GM20000 (cell line): ENCODE measurements at places on chromosomes 4 and X.

DNA sequence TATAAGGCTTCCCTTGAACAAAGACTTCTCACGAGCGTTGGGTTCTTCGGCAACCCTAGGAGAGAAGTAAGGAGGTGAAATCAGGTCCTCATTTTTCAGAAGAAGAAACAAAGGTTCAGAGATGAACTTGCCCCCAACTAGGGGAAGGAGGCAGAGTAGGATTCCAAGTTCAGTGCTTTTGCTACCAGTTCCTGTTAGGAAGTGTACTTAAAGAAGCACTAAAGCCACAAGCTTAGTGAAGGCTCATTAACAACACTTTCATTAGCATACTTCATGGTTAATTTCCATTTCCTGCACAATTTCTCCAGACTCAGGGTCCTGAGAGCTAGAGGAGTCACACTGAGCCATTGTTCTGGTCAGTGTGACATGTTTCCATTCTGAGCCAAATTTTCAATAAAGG is 52.1 kb downstream of the VSIG4 start:
- DNase-seq: no peak

DNA sequence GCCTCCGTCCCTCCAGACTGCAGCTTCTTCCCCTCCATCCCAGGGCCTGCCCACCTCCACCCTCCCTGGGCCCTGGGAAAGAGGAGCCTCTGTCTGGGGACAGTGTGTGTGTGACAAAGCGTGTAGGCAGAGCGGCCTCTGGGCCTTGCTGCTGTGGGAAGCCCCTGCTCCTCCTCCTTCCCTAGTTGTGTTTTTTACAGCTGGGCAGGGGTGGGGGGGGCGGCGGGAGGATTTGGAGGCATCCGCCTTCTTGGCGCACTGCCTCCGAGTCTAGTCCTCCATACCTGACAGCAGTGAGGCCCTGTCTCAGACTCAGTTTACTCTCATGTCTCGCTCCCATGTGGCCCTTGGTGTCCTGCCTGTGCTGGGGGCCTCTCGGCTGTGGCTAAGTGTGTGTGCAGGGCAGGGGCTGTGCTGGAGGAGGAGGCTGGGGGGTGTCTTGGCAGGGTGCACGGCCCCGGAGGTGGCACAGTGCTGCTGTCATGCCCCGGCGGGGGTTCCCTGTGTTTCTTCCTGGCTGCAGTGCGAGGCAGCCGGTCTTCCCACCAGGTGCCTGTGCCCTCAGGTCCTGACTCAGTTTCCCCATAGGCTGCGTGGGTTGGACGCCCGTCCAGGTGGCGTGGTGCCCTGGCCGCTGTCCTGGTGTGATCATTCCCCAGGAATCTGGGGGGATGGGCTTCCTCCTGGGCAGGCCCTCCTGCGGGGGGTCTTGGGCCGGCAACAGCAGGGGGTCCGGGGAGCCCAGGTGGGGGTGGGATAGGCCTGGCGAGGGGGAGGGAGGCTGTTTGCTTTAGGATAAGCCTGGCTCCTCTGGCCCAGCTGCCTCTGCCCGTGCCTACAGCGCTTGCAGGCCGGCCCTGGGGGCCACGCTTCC is 7.0 kb downstream of the FGFRL1 start:
- DNase-seq: no peak

GRCh38 chrX:54891573-54891972 is 29.1 kb upstream of the TRO start:
- DNase-seq: peak; percentile 23

DNA sequence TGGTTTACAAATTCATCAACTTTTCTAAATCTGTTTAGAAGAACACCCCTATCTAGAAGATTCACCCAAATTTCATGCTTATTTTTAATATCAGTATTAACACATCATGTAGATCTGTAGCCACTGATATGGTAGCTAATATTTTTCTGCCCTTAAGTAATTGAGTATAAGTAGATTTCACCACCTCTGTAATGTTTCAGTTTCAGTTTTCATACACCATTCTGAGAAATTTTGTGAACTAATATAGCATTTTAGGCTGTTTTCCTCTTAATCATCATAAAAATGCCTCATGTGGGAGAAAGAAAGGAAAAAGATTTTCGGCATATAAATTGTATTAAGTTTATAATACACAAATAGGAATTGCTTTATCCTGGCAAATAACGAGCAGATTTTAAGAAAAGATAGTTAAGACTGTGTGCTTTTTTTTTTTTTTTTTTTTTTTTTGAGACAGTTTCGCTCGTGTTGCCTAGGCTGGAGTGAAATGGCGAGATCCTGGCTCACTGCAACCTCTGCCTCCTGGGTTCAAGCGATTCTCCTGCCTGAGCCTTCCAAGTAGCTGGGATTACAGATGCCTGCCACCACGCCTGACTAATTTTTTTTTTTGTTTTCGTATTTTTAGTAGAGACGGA is 21.4 kb upstream of the RBPJ start:
- peak; percentile 48 for DNase-seq

- no peak for DNase-seq
Observed at GRCh38 chr4:54709400-54709799, 51.6 kb downstream of the KIT start.

DNA sequence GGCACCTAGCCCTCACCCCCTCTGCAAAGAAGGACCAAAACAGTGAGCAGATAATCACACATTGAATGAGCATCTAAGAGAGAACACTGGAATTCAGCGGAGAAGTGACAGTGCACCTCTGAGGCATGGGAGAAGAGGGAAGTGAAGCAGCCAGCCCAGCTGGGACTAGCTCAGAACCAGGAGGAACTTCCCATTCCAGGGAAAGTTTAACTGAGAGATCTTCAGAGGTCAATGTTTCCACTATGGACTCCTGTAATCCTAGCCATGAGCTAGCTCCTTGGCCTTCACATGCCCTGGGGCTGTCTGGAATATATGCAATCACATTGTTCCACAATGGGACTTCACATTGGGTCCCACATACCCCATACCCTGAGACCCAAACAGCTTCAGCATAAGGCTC is 24.4 kb downstream of the TLR6 start:
- DNase-seq: no peak

- no peak for DNase-seq
Observed at GRCh38 chrX:17441965-17442364, 67.0 kb downstream of the NHS start.

DNA sequence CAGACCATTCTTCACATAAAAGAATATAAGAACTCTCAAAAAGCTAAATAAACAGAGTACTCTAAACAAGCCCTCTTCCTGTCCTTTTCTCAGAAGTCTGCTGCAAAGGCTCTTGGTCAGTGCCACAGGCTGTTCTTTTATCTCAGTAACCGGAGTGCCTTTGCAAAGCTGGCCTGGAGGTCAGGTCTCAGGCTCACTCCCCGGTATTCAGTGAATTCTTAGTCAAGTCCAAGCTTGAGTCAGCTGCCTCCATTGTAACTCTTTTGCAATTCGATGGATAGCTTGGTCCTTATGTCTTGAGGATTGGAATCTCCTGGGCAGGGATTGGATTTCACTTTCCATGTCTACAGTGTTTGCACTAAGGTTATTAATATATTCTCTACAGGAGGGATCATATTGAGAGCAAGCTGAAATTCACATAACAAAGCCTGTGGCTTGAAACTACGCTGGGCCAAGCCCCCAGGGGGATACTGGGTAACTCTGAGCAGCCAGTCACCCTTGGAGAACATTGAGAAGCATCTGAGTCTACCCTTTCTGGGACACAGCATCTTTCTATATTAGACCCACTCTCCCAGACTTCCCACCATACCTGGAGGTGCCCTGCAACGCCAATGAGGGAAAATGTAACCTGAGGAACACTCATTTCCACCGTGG is 10.0 kb upstream of the HS6ST2 start:
- DNase-seq: no peak

GRCh38 chr4:61202638-61203435 is 2.7 kb downstream of the ADGRL3 start:
- peak; percentile 18 for DNase-seq

DNA sequence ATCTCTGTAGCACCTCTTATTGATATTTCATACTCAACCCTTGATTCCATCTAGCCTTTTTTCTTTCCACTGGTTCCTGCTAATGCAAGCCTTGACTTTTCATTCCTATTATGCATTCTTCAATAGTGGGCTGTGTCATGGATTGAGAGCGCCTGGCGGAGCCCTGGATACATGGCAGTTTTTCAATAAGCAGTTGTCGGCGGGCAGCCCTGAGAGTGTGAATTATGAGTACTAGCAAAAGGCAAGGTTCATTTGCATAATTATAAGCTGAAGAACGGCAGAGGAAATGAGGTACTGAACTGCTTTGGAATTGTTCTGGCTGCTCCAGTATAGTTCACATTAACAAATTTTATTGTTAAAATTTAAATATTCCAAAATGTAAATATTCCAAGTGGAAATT is 339.7 kb upstream of the VCX start:
- no peak for DNase-seq

GRCh38 chr4:38409852-38410251 is 254.1 kb upstream of the KLF3 start:
- DNase-seq: no peak

DNA sequence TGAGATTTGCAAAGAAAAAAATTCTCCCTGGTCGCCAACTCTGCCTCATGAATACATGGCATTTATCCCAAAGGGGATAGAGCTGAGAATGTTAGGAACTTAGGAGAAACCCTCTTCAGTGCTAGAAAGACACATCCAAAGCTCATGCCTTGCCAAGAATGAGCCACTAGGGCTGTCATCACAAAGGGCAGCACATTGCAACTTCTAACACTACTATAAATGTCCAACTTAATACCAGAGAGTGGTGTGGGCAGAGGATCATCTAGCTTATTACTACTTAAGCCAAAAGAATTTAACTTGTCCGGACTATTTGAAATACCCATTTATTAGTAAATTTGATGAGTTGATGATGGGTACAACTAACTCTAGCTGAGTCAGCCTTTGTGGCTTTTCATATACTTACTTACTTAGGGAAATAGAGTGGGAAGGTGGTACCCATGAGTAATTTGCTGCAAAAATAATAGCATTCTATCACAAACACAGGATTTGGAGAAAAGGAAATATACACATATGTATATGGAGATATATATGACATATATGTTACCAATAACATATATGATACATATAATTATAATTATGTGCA is 66.3 kb upstream of the GAB1 start:
- DNase-seq: no peak

GRCh38 chr4:183541010-183541751 is 36.3 kb downstream of the ING2 start:
- no peak for DNase-seq

GRCh38 chr4:5500165-5500564 is 208.2 kb downstream of the EVC2 start:
- no peak for DNase-seq

- no peak for DNase-seq
Observed at GRCh38 chr4:112908511-112908910, 140.9 kb upstream of the ANK2 start.

DNA sequence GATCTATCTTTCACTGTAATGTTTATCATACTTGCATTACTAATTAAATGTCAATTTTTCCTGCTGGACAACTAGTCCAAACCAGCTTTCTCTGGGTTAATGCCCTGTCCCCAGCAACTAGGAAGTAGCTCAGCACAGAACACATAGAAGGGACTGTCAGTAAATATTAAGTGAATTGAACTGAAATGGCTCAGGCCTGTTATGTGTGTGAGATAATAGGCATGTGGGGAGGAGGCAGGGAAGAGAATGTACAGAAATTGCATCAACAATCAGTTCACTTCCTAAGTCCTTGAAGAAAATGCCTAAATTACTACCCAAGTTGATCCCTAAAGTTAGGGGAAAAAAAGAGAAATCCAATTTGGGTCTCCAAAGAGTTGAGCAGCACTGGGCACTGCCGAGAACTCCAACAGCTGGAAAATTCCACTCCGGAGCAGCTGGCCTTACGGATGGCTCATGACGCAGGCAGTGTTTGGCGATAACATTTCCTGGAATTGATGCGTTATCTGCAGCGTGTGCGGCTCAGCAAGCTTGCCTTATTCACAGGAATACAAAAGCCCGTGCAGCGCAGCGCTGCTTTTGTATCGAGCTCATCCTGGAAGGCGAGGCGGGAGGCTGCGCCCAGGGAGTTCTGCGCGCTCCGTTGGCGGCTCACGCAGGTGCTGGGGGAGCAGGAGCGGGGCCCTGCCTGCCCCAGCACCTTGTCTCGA is 297.3 kb upstream of the LCORL start:
- no peak for DNase-seq

DNA sequence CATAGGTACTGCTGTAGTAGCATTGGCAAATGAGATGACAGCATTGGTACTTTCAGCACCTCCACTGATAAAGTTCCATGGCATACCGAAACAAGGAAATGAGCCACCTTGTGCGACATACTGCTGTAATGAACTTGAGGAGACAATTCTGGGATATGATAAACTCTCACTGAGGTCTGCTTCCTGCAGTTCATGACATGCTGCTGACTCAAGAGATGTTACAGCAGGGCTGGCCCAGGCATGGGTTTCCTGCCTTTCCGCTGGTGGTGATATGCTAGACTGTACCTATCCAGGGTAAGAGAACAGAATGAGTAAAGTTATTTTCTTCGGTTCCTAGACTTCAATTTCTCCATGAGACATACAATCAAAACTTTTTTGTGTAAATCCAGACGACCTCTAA is 17.1 kb downstream of the BEND2 start:
- DNase-seq: no peak

DNA sequence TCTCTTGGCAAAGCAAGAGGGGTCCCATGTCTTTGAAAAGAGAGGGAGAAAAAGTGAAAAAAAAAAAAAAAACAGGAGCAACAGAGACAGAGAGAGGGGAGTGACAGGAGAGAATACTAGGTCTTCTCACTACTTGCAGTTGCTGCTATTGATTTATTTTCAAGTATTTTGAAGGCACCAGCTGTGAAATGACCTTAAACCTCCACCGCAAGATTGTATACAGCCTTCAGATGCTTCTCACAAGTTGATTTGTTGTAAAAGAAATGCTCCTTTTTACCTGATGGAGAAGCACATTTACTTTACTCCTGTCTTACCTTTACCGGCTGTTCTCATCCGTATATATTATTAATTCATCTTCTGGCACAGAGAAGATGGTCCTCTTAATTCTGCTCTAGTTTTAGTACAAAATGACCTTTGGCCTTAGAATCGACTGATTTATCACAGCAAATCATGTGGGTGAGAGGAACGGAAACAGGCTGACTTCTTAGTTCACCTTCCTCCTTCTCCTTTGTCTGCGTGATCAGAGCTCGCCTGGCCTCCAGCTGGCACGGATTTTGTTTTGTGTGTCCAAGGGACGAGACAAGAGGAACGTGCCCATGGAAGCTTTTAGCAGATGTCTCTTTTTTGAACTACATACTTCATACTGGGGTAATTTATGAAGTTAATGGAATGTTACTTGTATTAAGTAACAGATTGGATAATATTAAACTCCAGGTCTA is 82.4 kb upstream of the PACRGL start:
- no peak for DNase-seq

GRCh38 chr4:54169176-54169575 is 59.9 kb upstream of the PDGFRA start:
- DNase-seq: no peak

- no peak for DNase-seq
Observed at GRCh38 chr4:25440478-25441030, 63.5 kb downstream of the ANAPC4 start.

- DNase-seq: no peak
Observed at GRCh38 chrX:79035421-79035820, 90.2 kb downstream of the P2RY10 start.

DNA sequence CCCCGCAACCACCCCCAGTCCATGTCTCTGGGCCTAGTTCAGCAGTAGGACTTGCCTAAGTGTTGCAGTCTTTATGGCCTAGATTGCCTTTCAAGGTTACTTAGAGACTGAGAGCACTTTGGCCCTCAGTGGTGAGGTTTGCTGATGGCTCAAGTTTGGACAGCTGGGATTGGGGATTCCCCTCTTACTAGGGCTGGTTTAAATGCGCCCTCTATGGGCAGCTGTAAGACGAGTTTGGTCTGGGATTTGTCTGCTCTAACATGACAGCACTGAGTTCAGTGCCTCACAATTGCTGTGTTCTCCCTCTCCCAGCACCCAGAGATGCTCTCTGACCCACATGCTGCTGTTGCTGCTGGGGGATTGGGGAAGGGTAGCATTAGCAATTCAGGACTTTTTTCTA is 23.1 kb downstream of the DACH2 start:
- no peak for DNase-seq
